ENCODE measurements at places on chromosomes 5 and 9. TPM values are rescaled to one million over a fixed set of nuclear protein-coding genes. Genes with fewer than 3 reads are reported as not detected.

ROPN1L gene
- total RNA-seq, result not detected

NPR3 gene
- total RNA-seq, result not detected

CDHR2 gene
- not detected for total RNA-seq

CCL27 gene
- 0.67 TPM for total RNA-seq

FOXD4L3 gene
- total RNA-seq, result not detected

C9orf153 gene
- not detected for total RNA-seq

SPEF2 gene
- 5.8 TPM for total RNA-seq

NUTM2G gene
- total RNA-seq, result not detected

SOHLH1 gene
- total RNA-seq, result not detected

Measured in neural progenitor cell (in vitro differentiated cells).